ENCODE measurements at places on chromosomes 4 and X. TPM values are rescaled to one million over a fixed set of nuclear protein-coding genes. Genes with fewer than 3 reads are reported as not detected.
A peak's percentile ranks its signal among the peaks of the same experiment; 100 is the strongest.

DNA sequence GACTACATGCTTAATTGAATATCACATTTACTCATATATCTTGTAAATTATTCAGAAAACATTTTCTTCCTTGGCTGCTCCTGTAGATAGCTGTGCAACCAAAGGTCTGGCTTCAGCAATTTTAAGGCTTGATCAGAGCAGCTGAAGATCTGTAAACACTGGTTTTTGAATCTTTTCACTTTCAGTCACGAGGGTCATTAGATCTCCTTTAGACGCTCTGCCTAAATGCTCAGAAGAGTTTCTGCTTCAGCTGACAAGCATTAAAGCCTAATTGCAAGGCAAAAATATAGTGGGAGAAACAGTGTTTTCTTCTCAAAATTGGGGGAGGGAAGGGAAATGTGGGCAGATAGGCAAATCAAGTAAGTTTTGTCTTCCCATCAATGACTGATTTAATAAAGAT lies 25.7 kb downstream of the TRPC5 start:
- DNase-seq, result no peak
- no peaks in the 10 kb centered on the region for H3K27me3 ChIP-seq
- no peaks in the 10 kb centered on the region for H3K4me1 ChIP-seq
- no peak overlapping the region for H3K4me3 ChIP-seq
- no peak overlapping the region for H3K27ac ChIP-seq

DNA sequence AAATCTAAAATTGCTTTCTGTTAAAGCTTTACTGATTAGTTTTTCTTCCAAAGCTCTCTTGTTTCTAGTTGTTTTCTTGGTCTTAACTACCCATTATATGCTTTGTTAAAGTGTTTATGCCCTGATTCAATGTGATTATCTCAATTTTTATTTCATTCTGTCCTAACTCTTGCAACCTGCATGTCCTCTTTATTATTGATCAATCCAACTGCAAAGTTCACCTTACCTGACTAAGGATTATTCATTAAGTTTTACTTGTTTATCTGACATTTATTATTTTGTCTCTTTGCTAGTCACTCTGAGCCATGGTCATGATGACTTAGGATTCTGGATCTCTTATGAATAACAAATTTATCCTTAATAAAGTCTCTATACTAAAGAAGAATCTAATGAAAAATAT lies 15.8 kb downstream of the UGT2B10 start:
- H3K36me3 ChIP-seq, result no peaks in the 10 kb centered on the region
- no peak overlapping the region for H3K4me3 ChIP-seq

PFKFB1 gene
- total RNA-seq, result 0.52 TPM

GRCh38 chr4:82975792-82976191 lies 34.8 kb downstream of the LIN54 start:
- peaks cover 27% of the 10 kb centered on the region for H3K36me3 ChIP-seq
- H3K27me3 ChIP-seq, result no peaks in the 10 kb centered on the region
- no peak overlapping the region for H3K27ac ChIP-seq
- H3K4me1 ChIP-seq, result no peaks in the 10 kb centered on the region

MEPE gene
- not detected for total RNA-seq

- no peaks in the 10 kb centered on the region for H3K36me3 ChIP-seq
- DNase-seq, result no peak
- peak overlapping the region; percentile 97 for H3K27ac ChIP-seq
- H3K4me1 ChIP-seq, result peaks cover 12% of the 10 kb centered on the region
These were observed 704 bp upstream of the SEPSECS start for GRCh38 chr4:25160714-25161592.

- H3K36me3 ChIP-seq, result no peaks in the 10 kb centered on the region
- H3K27me3 ChIP-seq, result peaks cover 4% of the 10 kb centered on the region
- no peak overlapping the region for H3K4me3 ChIP-seq
- no peak overlapping the region for H3K27ac ChIP-seq
These were observed 219.5 kb downstream of the HS6ST2 start for GRCh38 chrX:132738951-132739350.

PARM1 gene
- total RNA-seq, result 20.5 TPM

VCX3B gene
- not detected for total RNA-seq

- peaks cover 32% of the 10 kb centered on the region for H3K27me3 ChIP-seq
- H3K36me3 ChIP-seq, result no peaks in the 10 kb centered on the region
- no peaks in the 10 kb centered on the region for H3K4me1 ChIP-seq
- DNase-seq, result no peak
- H3K27ac ChIP-seq, result no peak overlapping the region
These were observed 11.2 kb upstream of the SHOX start for GRCh38 chrX:619451-619811.

GPM6B gene
- total RNA-seq, result 42.2 TPM

DNA sequence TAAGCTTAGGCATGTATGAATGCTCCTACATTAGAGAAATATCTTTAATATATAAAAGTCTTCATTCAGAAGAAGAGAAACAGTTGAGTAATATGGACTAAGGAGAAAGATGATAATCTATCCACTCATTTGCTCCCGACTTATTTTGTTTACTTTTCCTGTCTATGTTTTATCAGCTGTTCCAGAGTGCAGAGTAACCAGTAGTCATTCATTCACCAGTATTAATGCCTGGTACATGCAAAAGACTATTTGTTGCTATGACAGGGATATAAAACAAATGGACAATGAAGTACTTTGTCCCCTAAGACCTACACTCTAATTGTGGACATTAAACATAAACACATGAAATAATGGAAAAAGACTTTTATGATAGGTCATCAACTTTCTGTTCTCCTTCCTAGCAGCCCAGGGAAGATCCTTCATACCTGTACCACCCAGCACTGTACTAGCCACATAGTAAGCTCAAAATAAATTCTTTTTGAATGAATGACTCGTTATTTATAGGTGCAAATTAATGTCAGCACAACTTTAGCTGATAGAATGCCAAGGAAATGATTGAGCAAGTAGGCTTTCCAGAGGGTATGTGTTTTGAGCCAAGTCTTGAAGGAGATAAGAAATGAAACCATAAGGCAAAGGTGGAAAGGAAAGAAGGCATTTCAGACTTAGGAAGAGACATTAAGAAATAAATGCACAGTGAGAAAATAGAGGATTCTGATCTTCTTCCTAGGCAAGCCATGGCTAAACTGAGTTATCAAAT lies 45.0 kb upstream of the IL13RA1 start:
- no peak overlapping the region for H3K27ac ChIP-seq
- DNase-seq, result no peak
- no peaks in the 10 kb centered on the region for H3K27me3 ChIP-seq
- no peak overlapping the region for H3K4me3 ChIP-seq
- H3K4me1 ChIP-seq, result no peaks in the 10 kb centered on the region
- H3K36me3 ChIP-seq, result no peaks in the 10 kb centered on the region

RTL5 gene
- 4.9 TPM for total RNA-seq
